Central memory CD4-positive, alpha-beta T cell (primary cell): ENCODE measurements at places on chromosomes 12 and 14.

DNA sequence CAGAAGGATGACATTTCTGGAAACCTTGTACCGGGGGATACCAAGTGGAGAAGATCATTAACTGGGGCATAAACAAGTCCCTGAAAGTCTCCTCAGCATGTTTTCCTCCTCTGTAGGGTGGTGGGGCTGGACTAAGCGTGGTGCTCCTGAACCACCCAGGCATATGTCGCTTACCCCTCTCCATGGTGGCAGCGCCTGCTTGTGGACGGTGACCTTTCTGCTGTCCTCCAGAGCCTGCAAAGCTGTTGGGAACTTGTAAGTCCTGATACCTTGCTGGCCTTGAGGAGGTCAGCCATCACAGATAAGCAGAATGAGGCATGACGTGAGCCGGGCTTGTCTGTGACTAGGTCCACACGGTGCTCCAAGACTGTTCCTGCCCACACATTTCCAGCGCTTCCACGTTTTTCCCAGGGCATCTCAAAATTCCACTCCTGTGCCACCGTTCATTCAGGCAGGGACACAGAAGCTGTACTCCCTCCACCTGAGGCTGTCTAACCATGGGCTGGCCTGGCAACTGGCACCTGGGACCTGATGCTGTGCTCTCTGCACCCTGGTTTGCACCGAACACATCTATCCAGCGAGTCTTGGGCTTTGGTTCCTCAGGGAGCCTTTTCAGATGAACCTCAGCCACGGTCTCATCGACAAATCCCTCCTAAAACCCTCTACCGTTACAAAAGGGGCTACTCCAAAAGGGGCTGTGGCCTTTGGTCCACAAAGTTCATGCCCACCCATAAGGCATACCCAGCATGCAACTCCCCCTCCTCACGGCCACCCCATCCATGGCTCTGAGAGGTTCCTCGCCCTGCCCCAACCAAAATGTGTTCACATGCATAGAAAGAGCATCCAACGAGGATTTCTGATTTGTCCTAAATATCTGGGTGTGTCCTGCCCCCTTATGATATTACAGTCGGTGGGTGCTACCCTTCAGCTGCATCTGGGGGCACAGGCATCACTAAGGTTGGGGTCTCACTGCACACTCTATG is 199.6 kb upstream of the DIO3 start:
- DNase-seq: no peak

DNA sequence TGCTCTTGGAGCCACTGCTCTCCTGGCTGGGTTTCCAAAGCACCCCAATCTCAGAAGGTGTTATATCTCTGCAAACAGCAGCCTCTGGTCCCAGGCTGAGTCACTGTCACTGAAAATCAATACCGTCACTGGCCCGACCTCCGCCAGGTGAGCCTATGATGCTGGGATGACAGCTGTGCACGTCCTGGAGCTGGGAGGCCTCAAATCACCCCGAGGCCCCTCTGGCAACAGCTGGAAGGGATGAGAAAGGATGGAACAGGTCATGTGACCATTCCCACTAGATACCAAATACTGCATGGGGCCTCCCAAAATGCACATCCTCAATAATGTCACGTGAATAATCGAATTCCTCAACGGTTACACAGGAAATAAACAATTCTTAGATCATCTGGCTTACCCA is 190.8 kb downstream of the TTC7B start:
- no peak for DNase-seq

DNA sequence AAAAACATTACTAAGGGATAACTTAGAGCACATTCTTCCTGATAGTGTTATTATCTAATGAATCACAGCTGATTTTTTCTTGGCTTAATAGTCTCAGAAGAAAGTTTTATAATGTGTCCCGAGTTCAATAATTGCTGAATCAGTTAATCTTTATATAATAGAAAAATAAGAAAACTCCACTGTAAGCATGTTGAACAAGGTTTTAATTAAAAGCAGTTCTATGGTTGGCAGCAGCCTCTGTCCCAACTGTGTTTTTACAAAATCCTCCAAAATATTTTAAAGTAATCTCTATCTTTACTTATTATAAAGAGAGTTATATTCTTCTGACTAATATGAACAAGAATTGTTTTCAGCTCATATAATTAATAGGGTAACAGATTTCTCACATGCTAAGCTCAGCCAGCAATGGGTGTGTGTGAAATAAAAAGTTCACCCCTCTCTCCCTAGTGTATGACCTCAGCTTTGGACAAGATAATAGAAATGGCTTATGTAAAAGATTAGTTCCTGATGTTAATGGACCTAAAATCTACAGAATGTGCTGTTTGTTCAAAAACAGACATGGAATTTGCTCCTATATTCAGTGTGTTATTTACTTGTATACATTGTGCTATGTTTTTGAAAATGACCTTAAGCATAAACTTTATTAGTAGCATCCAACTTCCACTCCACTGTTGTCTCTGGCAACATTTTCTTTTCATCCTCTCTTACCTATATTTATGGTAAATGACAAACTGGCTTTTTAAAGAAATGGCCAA is 67.1 kb upstream of the DCN start:
- no peak for DNase-seq

DNA sequence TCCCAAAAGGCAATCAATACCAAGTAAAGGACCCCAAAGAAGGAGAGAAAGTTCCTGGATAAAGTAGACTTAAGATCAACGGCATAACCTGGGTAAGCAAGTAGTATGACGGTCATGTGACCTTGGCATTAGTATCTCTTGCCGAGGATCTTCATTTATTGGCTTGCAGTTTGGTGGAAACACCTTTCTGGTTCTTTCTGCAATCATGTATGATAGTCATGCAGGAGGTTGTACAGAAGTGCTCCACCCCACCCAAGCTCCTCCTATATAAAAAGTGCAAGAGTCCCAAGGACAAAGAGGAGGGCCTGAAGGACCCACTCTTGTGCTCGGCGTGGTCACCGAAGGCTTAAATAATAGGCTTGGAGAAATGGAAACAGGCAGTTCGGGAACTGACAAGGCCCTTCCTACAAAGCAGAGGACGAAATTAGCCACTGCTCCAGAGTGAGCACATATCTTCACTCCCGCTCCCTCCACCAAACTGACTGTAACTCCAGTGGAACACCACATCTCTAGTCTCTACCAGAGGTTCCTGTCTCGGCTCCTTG is 750 bp downstream of the CS start:
- peak; percentile 34 for DNase-seq

DNA sequence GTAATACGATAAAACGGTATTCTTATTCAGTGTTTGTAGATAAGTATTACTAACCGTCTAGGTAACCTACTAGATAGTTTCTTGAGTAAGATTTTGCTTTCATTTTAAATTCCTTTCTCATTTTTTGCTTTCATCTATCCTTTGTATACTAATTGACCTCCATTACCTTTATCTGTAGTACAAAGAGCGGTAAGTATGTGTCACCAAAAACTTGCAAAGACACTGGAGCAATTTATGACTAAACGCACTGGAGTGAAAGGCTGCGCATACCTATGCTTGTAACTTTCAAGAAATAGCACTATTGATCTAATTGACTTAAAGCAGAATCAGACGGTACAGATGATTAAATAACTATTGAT is 1.7 kb downstream of the ARHGAP5 start:
- no peak for DNase-seq

- DNase-seq: no peak
These were observed 69.8 kb upstream of the IFNG-AS1 start for GRCh38 chr12:67919406-67919805.

- DNase-seq: no peak
These were observed 156.6 kb downstream of the PAX9 start for GRCh38 chr14:36818246-36818645.

GRCh38 chr12:105640761-105641160 is 310.3 kb downstream of the C12orf75 start:
- DNase-seq: no peak

DNA sequence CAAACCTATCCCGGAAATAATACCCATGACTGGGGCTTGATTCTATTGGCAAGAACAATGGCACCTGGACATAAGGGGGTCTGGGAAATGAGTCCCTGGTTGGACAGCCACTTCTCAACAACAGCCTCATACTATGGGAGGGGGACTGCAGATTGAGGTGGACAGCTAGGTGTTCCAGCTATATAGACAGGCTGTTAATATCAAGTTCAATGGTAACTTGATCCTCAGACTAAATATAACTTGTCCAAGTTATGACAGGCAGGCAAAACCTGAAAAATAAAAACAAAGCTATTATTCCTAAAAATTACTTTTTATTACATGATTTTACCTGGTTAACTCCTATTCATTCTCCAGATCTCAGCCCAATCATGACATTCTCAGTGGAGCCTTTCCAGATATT is 267.3 kb downstream of the TTC8 start:
- DNase-seq: no peak

DNA sequence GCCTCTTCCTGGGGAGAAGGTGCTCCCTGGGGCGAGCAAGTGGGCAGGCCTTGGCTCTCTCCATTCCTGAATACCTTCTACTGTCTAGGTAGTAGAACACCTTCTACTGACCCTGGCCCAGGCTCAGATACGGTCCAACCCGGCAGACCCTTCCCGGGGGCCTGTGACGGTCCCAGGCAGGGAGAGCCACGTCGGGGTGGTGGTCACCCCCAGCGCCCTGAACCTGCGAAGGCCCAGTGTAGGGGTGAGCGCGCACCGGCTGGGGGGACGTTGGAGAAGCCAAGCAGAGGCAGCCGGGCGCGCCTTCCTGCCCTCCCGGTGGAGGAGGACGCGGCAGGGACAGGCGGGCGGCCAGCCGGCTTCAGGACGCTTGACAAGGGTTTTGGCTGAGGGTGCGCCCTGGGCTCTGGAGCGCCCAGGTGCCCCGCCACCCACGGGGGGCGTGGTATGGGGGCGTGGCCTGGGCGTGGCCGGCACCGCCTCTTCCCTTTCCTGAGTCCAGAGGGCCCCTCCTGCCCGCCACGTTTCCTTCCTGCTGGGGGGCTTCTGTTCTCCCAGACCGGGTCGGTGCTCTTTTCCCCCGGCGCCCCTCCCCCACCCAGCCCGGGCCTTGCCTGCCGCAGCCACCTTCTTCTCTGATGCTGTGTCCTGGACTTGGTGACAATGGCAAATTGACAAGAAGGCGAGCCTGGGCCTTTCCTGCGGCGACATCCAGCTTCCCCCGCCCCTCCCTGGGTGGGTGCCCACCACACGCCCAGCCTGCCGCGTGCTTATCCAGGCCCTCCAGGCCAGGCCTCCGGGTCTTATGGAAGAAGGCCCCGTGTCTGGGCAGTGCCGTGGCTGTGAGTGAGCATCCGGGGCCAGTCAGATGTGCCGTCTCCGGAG is 24.5 kb upstream of the PPP1R13B start:
- peak; percentile 58 for DNase-seq

GRCh38 chr12:66280561-66280960 is 21.7 kb upstream of the HELB start:
- DNase-seq: no peak
